ENCODE measurements at places on chromosomes 5 and 9.

DNA sequence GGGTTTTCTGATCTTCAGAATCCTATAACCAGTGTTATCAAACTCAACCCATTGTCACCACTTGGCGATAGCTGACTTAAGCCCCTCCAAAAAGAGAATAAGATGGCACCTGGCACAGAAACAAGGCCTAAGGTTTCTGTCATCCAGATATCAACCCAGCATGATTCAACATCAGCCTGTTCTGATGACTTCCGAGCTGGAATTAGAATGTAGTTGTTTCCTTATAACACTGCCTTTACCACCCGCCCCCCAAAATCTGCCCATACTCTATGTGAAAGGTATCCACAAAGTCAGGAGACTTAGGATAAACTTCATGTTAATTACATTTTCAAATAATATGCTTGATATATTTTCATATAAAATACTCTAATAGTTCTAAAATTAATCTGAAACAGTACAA, 5.2 kb downstream of the KLF9 start:
- no peak for DNase-seq

GRCh38 chr5:124707520-124707919, 38.9 kb downstream of the ZNF608 start:
- DNase-seq: no peak

GRCh38 chr9:135976944-135977343, 15.8 kb upstream of the UBAC1 start:
- no peak for DNase-seq

GRCh38 chr5:99817796-99818195, 717.4 kb upstream of the FAM174A start:
- DNase-seq: no peak

- no peak for DNase-seq
Observed at GRCh38 chr5:67253911-67254310, 57.3 kb upstream of the CD180 start.

- DNase-seq: no peak
Observed at GRCh38 chr9:132575811-132576210, 6.6 kb upstream of the BARHL1 start.

GRCh38 chr9:4301971-4302427, 2.1 kb upstream of the GLIS3 start:
- peak; percentile 95 for DNase-seq

DNA sequence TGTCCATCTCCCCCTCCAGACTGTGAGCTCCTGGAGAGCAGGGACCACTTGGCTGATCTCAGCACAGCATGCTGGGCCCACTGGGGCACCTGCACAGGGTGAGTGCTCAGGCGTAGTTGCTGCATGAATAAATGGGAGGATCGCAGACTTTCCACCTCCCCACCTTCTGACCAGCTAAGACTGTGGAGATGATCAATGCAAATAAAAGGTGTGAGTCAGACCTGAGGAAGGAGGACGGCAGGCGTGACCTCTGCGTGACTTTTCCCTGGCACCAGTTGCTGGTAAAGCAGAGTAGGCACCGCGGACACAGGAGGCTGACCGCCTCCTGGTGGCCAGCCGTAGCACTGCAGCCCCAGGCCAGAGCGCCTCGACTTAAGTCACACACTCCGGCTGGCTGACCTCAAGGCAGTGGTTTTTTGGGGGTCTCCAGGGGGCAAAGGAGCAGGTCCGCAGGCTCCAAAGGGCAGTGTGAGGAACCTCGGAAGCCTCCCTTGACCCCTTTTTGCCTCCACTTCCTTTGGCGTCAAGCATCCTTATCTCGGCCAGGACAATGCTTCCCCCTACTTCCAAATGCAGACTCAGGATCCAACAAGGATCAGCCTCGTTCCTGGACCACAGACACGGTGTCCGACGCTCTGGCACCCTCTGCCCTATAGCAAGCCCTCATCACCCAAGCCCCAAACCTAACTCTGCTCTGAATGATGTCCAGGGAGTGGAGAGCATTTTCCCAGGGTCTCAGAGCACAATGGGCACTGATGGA, 12.7 kb upstream of the TDRD7 start:
- peak; percentile 44 for DNase-seq

GRCh38 chr5:67971971-67972821, 243.4 kb upstream of the PIK3R1 start:
- DNase-seq: no peak

DNA sequence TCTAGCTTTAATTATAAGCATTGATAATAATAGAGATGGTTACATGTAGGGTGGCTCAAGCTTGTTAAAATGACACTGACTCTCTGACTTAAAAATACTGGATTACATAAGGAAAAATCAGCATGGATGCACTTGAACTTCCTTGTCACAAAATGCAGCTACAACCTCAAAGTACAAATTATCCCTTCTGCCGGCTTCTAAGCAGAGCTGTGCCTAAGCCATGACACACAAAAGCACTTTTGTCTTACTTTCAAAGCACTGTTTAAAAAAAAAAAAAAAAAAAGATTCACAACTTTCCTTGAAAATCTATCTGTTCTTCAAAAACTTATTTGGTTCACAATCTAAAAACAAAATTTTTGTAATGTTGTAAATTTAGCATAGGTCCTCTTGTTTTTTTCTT, 36.4 kb upstream of the ZFAND5 start:
- DNase-seq: no peak

DNA sequence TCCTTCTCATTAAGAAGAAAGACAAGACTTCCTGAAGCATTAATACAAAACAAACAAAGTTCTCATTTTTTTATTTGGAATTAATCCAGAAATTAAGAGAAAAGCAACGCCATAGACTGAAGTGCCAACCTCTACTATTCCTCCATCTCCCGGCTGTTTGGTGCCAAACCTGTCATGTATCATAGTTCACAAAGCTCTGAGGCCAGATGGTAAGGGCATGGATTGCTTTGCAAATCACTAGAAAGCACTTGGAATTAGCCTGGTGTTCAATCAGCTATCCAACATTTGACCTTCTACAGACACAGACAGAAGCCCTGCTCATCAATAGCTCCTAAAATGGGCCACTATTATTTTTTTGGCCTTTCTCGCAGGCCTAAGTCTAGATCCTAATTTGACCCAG, 33.8 kb downstream of the HTR1A start:
- DNase-seq: no peak

DNA sequence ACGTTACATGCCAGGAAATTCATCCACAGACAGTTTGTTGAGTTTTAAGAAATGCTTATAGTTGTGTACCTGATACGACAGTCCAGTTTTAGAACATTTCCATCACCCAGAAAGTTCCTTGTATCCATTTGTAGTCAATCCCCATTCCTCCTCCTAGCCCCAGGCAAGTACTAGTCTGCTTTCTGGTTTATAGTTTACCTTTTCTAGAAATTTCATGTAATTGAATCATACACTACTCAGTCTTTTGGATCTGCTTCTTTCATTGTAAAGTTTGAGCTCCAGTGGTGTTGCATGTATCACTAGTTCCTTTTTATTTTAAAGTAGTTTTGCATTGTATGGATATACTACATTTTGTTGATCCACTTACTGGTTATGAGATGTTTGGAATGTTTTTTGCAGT, 291.2 kb downstream of the AOPEP start:
- no peak for DNase-seq

DNA sequence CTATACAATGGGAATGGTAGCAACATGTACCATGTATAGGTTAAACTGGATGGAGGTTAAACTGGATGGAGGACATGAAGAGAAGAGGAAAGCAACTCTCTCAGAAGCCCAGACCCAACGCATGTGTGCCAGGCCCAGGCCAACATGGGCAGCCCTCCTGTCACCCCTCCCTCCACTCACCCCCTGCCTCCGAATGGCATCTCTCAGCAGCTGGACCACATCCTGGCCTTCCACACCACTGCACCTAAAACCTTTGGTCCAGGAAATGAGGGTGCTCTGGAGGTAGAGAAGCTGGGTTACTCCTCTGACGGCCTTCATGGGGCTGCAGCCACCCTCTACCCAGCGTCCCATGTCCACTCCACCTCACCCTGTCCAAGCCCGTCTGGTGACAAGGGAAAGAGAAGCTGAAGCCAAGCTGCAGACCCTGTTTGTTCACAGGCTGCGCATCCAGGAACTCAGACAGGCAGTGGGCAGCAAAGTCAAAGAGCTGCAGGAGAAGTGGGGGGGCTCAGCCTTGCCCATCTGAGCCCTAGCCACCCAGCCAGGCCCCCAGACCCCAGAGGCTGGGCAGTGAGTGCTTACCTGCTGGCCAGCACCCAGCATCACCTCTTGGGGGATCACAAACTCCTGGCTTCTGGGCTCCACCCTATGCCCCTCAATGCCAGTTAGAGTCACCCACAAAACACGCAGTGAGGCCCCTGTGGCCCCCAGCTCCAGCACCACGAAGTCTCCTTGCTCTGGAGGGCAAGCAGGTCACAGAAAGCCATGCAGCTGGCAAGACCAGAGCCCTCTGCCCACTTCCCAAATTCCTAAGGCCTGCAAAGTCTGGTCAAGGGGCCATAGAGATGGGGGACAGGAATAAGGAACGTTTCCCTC, 8.5 kb downstream of the HK3 start:
- no peak for DNase-seq

DNA sequence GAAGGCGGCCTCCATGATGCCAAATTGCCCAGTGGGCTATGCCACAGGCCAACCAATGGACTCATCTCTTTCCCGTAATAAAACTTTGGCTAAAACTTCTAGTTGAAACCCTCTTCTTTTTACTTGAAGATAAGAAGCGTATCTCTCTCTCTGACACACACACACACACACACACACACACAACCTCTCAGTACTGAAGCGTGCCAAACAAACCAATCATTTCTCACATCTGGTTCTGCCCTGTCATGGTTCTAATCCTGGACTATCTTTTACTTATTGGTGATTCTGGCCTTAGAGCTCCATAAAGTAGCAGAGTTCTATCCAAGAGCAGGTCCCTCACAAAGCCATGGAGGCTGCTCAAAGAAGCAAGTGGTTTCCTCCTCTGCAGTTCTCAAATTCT, 64.6 kb downstream of the PTCH1 start:
- DNase-seq: no peak

DNA sequence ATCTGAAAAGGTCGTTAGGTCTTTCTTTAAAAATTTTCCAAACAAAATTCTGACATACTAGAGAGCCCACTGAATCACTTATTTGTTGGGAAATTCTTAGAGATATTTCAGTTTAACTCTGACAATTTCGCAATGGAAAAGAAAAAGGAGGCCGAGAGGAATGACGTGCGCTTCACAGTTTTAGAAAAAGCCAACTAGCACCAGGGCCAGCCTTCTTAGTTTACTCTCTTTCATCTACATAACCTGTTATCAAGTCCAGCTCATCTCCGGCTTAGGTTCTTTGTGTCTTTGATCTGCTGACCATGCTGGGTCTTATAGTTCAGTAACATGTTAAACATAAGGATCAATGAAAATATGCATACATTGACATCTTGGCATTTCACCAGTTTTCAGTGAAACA, 201.7 kb upstream of the TAS2R1 start:
- no peak for DNase-seq

GRCh38 chr9:98943682-98944056, at the start of gene COL15A1:
Gene COL15A1 (plus strand): TSS chr9:98943907. CDS start chr9:98944062, 155 bp downstream.
- peak; percentile 10 for DNase-seq

DNA sequence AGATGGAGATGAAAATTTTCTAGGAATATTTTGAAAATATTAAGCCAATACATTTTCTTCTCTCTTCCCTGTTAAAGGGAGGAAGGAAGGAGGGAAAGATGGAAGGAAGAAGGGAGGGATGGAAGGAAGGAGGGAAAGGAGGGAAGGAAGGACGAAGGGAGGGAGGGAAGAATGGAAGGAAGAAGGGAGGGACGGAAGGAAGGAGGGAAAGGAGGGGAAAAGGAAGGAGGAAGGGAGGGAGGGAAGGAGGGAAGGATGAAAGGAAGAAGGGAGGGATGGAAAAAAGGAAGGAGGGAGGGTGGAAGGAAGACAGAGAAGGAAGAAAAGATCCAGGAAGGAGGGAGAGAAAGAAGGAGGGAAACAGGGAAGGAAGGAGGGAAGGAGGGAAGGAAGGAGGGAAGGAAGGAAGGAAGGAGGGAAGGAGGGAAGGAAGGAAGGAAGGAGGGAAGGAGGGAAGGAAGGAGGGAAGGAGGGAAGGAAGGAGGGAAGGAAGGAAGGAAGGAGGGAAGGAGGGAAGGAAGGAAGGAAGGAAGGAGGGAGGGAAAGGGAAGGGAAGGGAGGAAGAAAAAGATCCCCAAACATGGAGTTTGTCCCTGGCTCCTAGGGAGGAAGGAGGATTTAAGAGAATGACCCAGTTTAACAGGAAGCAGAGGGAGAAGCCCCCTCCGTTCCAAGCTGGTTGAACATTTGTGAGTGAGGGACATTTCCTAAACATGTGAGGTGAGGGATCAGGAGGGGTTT, 70.3 kb upstream of the NEURL1B start:
- no peak for DNase-seq

GRCh38 chr9:89797255-89797654, 192.4 kb downstream of the GADD45G start:
- no peak for DNase-seq

DNA sequence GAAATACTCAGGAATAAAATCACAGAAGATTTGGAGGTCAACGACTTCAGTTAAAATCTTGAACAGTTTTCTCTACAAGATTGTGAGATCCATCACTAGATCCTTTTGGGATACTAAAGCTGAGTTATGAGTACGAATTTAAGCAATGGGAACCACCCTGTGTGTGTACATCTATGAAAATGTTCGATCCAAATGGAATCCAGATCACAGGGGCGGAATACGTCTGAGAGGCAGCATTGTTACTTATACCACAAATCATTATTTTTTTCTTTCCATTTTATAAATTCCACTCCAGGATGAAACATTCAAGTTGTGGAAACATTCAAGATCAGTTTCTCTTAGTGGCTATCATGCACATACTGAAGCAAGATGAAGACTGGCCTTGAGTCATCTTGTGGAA, 239.3 kb upstream of the PAPPA start:
- no peak for DNase-seq

GRCh38 chr5:151961557-151961956, 36.9 kb upstream of the GLRA1 start:
- no peak for DNase-seq

DNA sequence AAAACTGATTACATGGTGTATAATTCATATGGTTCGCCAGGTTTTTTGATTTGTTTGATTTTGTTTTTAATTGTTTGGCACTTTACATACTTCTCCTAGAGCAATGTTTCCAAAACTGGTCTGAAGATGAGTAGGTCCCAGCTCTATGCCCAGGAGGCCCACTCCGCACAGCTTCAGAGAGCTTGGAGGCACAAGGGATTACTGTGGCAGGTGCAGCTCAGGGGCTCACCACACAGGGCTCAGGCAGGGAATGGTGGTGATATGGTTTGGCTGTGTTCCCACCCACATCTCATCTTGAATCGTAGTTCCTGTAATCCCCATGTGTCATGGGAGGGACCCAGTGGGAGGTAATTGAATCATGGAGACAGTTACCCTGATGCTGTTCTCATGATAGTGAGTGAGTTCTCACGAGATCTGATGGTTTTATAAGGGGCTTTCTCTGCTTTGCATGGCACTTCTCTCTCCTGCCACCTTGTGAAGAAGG, 296.6 kb downstream of the MED10 start:
- DNase-seq: no peak

GRCh38 chr5:68953231-68953874, 140.5 kb upstream of the SLC30A5 start:
- DNase-seq: peak; percentile 68
